ENCODE measurements at places on chromosomes 1 and 21.

- peaks cover 6% of the 10 kb centered on the region for H3K4me1 ChIP-seq
- no peaks in the 10 kb centered on the region for H3K36me3 ChIP-seq
- DNase-seq: no peak
- no peak overlapping the region for H3K27ac ChIP-seq
These were observed 1.6 kb downstream of the ERVH48-1 start for GRCh38 chr21:42923553-42924432.

GRCh38 chr1:21313203-21313885 is 23.1 kb upstream of the ECE1 start:
- H3K27me3 ChIP-seq: no peaks in the 10 kb centered on the region
- H3K4me3 ChIP-seq: no peak overlapping the region
- peak overlapping the region; percentile 86 for H3K27ac ChIP-seq
- DNase-seq: no peak
- peaks cover 99% of the 10 kb centered on the region for H3K4me1 ChIP-seq
- no peaks in the 10 kb centered on the region for H3K36me3 ChIP-seq

- DNase-seq: no peak
- no peak overlapping the region for H3K4me3 ChIP-seq
- H3K4me1 ChIP-seq: no peaks in the 10 kb centered on the region
- H3K27ac ChIP-seq: no peak overlapping the region
These were observed 154.8 kb upstream of the ETV3 start for GRCh38 chr1:157292809-157293564.

GRCh38 chr21:16777041-16777720 is 735.7 kb upstream of the CXADR start:
- H3K4me1 ChIP-seq: no peaks in the 10 kb centered on the region
- no peaks in the 10 kb centered on the region for H3K36me3 ChIP-seq
- H3K27me3 ChIP-seq: no peaks in the 10 kb centered on the region
- no peak overlapping the region for H3K4me3 ChIP-seq
- DNase-seq: no peak

GRCh38 chr1:204831186-204831585 is 39.5 kb upstream of the NFASC start:
- H3K27ac ChIP-seq: no peak overlapping the region
- no peak for DNase-seq
- H3K4me3 ChIP-seq: peak overlapping the region; percentile 58
- H3K4me1 ChIP-seq: peaks cover 17% of the 10 kb centered on the region
- H3K27me3 ChIP-seq: no peaks in the 10 kb centered on the region

- H3K4me1 ChIP-seq: peaks cover 26% of the 10 kb centered on the region
- H3K36me3 ChIP-seq: no peaks in the 10 kb centered on the region
- no peaks in the 10 kb centered on the region for H3K27me3 ChIP-seq
- peak within 1 kb of the TSS; percentile 98 for H3K27ac ChIP-seq
- peak within 1 kb of the TSS; percentile 65 for H3K4me3 ChIP-seq
These were observed at the start of gene BCAR3 for GRCh38 chr1:93681101-93681988. Gene BCAR3, minus strand, starts transcription at chr1:93681837. Its CDS starts 6,907 bp downstream, at chr1:93674930.

- no peak for DNase-seq
- H3K27me3 ChIP-seq: no peaks in the 10 kb centered on the region
- H3K4me3 ChIP-seq: no peak overlapping the region
- no peak overlapping the region for H3K27ac ChIP-seq
These were observed 11.4 kb upstream of the FNBP1L start for GRCh38 chr1:93436496-93436895.

DNA sequence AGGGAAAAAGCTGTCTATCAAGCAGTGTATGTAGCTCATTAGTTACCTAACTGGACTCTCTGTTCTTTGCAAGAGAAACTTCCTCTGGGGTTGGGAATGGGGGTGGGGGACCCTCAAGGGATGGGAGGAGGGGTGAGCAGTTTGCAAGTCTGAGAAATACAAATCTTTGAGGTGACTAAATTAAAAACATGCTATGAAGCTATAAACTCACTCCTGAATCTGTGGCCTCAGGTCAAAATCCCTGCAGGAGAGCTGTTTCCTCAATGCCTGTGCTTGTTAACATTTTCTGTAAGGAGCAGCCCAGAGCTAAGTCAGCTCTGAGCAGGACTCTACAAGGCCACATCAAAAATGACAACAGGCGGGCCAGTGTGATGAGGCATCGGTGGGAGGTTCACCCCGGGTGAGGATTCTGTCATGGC is 32.8 kb upstream of the PTPRC start:
- H3K4me3 ChIP-seq: no peak overlapping the region
- no peak for DNase-seq
- H3K36me3 ChIP-seq: no peaks in the 10 kb centered on the region
- no peak overlapping the region for H3K27ac ChIP-seq
- no peaks in the 10 kb centered on the region for H3K27me3 ChIP-seq

- H3K4me3 ChIP-seq: peak overlapping the region; percentile 28
- DNase-seq: no peak
- H3K27me3 ChIP-seq: no peaks in the 10 kb centered on the region
- H3K27ac ChIP-seq: peak overlapping the region; percentile 74
- H3K36me3 ChIP-seq: no peaks in the 10 kb centered on the region
- peaks cover 18% of the 10 kb centered on the region for H3K4me1 ChIP-seq
These were observed 102.0 kb upstream of the ARHGEF16 start for GRCh38 chr1:3352299-3352951.

DNA sequence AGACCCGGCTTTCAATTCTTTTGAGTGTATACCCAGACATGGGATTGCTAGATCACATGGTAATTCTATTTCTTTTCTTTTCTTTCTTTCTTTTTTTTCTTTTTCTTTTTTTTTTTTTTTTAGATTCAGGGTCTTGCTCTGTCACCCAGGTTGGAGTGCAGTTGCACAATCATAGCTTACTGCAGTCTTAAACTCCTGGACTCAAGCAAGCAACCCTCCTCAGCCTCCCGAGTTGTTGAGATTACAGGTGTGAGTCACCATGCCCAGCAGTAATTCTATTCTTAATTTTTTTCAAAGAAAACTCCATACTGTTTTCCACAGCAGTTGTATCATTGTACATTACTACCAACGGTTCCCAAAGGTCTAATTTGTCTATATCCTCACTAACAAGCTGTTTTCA is 13.5 kb upstream of the RNF186 start:
- no peak overlapping the region for H3K27ac ChIP-seq
- no peak overlapping the region for H3K4me3 ChIP-seq
- H3K27me3 ChIP-seq: no peaks in the 10 kb centered on the region
- no peaks in the 10 kb centered on the region for H3K4me1 ChIP-seq
- DNase-seq: no peak
- H3K36me3 ChIP-seq: no peaks in the 10 kb centered on the region

GRCh38 chr21:28136656-28137255 is 855.9 kb downstream of the LTN1 start:
- no peaks in the 10 kb centered on the region for H3K27me3 ChIP-seq
- no peak overlapping the region for H3K4me3 ChIP-seq
- no peaks in the 10 kb centered on the region for H3K36me3 ChIP-seq
- H3K27ac ChIP-seq: no peak overlapping the region

GRCh38 chr1:58717979-58718378 is 18.1 kb upstream of the MYSM1 start:
- H3K36me3 ChIP-seq: no peaks in the 10 kb centered on the region
- H3K27ac ChIP-seq: no peak overlapping the region
- H3K4me1 ChIP-seq: no peaks in the 10 kb centered on the region
- no peak overlapping the region for H3K4me3 ChIP-seq

DNA sequence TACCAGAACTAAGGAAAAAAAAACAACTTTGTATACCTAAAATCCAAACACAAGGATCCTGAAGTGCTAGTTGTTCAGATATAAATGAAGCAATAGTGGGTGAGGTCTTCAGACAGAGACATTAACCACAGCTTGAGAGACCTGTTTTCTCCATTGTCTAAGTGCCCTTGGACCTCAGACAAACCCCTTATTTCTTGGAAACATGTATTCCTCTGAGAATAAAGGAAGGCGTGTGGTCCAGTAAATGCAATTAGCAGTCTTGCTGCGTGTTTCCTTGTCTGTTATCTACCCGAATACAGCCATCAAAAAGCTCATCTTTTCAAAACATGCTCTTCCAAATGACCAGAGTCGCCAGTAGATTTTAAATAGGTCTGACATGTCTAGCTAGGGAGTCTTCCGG is 291.1 kb upstream of the NFIA start:
- no peak overlapping the region for H3K4me3 ChIP-seq
- H3K36me3 ChIP-seq: no peaks in the 10 kb centered on the region
- H3K4me1 ChIP-seq: no peaks in the 10 kb centered on the region

GRCh38 chr1:117812869-117813511 is 116.4 kb downstream of the GDAP2 start:
- no peak for DNase-seq
- no peak overlapping the region for H3K27ac ChIP-seq
- no peaks in the 10 kb centered on the region for H3K27me3 ChIP-seq
- H3K4me1 ChIP-seq: peaks cover 31% of the 10 kb centered on the region

DNA sequence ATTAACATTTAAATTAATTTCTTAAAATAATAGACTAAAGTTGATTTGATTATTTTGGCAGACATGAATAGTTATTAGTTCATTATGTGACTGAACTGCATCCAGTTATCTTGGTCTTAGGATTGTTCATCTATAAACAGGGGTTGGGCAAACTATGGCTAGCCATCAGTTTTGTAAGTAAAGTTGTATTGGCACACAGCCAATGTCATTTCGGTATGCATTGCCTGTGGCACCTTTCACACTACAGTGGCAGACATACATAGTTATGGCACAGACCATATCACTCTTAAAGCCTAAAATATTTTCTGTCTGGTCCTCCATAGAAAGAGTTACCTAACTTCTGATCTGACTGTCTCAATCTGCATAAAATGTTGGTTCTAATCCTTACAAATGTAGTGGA is 27.2 kb downstream of the ADGRL2 start:
- no peaks in the 10 kb centered on the region for H3K4me1 ChIP-seq
- H3K4me3 ChIP-seq: no peak overlapping the region
- no peak overlapping the region for H3K27ac ChIP-seq
- no peak for DNase-seq
- H3K27me3 ChIP-seq: no peaks in the 10 kb centered on the region

GRCh38 chr1:232037774-232038388 is 411.3 kb downstream of the DISC1 start:
- no peaks in the 10 kb centered on the region for H3K27me3 ChIP-seq
- H3K36me3 ChIP-seq: no peaks in the 10 kb centered on the region
- H3K4me1 ChIP-seq: no peaks in the 10 kb centered on the region
- H3K27ac ChIP-seq: no peak overlapping the region
- no peak overlapping the region for H3K4me3 ChIP-seq

DNA sequence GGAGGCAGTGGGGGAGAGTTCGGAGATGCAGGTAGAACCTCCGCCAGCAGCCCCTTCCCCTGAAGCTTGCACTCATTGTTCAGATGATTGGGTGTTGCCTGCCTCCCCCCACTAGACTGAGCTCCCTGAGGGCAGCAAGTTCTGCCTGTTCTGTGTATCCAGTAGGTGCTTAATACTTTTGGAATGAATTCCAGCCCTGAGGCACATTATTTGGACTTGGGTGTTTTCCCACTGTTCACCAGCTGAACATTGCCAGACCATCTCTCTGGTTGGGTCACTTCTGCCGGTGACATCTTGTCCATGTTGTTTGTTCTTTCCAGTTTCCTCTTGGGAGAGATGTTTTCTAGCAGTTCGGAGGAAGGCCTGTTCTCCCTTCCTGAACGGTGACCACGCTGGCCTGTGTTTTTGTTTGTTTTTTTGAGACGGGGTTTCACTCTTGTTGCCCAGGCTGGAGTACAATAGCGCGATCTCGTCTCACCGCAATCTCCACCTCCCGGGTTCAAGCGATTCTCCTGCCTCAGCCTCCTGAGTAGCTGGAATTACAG is 48.7 kb downstream of the SPSB1 start:
- no peaks in the 10 kb centered on the region for H3K27me3 ChIP-seq
- no peak overlapping the region for H3K27ac ChIP-seq
- H3K36me3 ChIP-seq: no peaks in the 10 kb centered on the region
- H3K4me3 ChIP-seq: no peak overlapping the region
- H3K4me1 ChIP-seq: peaks cover 84% of the 10 kb centered on the region
- no peak for DNase-seq
